ENCODE measurements at places on chromosomes 3 and 15.

- no peak for DNase-seq
These were observed 22.1 kb downstream of the CAPN7 start for GRCh38 chr3:15228147-15228546.

DNA sequence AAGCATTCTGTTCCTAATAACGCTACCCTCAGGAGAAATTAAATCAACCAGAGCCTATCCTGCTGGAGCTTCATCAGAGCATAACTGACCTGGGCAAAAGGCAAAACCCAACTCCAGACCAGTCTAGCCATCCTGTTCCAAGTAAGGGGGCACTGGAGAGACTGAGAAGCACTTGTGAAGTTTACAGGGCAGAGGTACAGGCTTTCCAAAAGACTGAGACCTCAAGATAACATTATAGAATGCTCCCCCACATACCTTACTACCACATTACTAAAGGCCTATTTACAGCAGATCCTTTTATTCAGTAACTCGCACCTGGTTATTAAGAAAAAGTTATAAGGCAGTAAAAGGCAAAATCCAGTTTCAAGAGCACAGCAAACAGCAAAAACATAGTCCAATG is 35.5 kb downstream of the RFX7 start:
- no peak for DNase-seq

- DNase-seq: peak; percentile 69
These were observed 87.2 kb downstream of the HMG20A start for GRCh38 chr15:77507911-77508310.

DNA sequence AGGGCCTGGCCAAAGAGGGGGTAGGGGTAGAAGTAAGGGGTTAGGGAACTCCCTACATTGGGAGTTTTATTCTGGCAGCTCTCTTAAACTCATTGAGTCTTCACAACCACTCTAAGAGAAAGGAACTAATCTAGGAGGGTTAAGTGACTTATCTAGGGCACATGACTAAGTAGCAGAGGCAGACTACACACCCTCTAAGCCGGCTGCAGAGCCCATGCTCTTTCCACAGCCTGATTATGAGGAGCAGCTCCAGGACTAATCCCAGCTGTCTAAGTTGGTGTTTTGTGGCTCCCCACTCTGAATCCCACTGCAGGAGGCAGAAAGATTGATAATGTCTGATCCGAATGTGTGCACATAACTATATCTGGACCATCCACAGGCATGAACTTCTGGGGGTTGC is 374.6 kb downstream of the EPHB1 start:
- no peak for DNase-seq

GRCh38 chr3:192237992-192238608 is 489.2 kb downstream of the FGF12 start:
- no peak for DNase-seq

DNA sequence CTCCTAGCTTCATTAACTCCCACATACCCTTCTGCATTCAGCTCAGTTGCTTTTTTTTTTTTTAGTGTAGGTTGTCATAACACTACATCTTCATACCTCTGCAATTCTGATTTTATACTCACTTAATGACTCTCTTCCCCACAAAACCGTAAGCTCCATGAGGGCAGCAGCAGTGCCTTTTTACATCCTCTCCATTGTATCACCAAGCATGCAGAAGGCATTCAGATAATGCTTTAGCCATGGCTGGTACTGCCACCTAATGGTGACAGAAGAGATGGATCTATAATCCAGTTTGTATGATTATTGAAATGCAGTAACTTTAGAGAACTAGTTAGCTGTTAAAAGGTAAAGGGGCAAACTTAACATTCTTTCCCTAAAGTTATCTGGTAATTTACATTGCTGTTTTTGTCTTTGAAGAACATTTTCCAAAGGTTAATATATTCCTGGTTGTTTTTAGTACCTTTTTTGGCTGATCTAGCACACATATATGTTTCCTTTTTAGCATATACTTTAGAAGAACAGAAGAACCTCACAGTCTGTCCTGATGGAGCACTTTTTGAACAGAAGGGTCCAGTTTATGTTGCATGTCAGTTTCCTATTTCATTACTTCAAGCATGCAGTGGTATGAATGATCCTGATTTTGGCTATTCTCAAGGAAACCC is 36.8 kb downstream of the ATP1B3 start:
- peak; percentile 67 for DNase-seq

DNA sequence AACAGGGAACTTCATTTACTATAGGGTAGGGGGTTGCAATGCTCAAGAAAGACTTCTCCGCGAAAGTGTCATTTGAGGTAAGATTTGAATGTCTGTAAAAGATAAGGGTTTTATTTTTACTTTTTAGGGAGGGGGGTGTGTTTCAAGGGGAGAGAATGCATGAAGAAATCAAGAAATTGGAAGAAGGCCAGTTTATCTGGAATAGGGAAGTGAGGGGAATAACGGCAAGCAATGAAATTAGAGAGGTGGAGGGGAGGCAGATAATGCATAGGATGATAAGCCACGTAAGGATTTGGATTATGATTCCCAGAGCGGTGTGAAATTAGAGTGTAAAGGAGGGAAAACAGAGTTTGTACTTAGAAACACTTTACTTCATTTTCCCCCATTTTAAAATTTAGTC is 63.0 kb upstream of the MB21D2 start:
- DNase-seq: no peak

GRCh38 chr15:68271854-68272471 is 5.6 kb upstream of the FEM1B start:
- peak; percentile 71 for DNase-seq

GRCh38 chr3:58630076-58630709 is 36.4 kb downstream of the FAM3D start:
- peak; percentile 82 for DNase-seq

DNA sequence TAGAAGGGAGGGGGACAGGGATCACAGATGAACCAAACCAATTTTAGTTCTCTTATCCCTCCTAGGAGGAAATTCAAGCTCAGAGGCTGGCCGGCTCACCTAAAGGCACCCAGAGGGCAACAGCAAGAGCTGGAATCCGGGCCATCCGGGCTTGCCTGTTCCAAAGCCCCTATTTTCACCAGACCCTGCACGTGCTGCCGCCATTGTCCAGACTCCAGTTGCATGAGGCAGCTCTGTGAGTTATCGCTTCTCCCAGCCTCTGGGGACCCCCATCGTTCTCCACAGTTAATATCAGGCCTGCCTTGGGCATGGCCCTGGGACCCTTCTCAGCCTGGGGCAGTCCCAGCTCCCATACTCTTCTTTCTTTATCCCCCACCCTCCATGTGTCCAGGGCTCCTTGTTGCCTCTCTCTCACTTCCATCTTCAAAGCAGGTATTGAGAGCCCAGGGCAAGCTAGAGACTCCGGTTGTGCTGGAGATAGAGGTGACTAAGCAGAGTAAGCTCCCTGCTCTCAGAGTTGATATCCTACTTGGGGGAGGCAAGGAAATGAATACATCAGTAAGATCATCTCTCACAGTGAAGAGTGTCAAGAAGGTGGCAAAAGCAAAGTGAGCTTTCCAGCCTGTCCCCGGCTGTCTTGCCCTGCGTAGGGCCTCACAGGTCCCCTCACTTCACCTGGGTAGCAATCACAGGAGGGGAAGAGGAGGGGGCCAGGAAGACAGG is 322.8 kb downstream of the UACA start:
- no peak for DNase-seq
